ENCODE measurements at places on chromosomes 16 and 17.

DNA sequence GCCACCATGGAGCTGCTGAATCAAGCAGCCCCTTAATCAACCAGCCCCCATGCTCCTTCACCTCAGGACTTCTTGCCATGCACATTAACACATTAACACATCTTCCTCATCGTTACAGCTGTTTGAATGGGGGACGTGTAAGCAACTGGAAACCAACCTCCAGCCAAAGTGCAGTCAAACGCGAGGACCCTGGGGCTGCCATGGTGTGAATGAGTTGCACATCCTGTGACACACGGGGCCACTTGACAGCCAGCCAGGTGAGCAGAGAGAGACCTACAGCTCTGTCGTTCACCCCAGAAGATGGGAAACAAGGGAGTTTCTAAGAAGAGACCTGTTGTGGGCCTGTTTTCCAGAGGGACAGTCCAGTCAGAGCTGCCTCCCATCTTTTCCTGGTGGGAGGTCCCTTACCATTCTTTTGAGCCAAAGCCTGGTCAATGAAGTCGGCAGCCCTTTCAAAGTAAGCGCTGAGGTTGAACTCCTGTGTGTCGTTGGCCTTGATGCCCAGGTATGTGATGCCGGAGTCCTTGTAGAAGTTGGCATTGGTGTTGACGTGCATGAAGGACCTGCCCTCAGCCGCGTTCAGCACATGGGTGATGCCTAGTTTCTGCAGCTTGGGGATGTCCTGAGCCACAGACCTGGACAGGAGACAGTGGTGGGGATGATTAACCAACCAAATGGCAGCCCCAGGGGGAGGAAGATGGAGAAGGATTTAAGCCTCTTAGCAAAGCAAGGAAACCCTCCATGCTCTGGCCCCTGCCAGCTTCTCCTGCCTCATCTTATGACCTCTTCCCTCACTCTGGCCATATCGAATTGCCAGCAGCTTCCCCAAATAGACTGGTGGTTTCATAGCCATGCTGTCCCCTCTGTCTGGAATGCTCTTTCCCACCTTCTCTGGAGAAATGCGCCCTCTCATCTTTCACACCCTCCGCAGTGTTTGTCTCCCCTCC, 4.2 kb downstream of the DUSP3 start:
- no peak for DNase-seq

DNA sequence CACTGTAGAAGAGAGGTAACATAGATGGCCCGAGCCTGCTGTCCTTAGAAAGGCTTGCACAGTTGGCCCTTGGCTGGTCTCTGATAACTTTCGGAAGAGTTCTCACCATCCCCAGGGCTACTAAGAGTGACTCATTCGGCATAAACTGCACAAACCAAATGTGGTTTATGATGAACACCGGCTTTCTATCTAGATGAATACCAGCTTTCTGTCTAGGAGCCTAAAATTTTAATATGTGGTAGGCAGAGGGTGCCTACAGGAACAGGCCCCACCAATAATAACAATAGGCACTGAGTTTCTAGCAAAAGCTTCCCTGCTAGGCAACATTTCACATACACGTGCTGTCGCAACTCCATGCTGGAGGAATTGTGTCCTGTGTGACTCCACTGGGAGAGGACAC, 15.4 kb downstream of the CNOT1 start:
- peak; percentile 84 for DNase-seq

- DNase-seq, result peak; percentile 69
These were observed 20.6 kb upstream of the SNTB2 start for GRCh38 chr16:69166221-69166833.

DNA sequence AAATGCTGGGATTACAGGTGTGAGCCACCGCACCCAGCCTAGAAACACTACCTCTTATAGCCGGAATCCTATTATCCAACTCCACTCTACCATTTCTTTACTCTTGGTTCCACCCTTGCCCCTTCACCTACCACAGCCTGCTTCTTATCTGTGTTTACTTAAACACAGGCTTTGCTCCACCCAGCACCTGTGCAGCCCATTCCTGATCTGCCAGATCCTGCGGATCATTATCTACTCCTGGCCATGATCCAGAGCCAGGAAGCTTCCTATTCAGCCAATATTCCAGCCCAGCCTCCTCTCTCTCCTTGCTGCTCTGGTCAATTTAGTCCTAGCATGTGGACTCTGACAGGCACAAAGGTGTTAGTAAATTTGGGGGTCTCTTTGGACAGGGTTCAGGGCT, 98.8 kb upstream of the MED13 start:
- DNase-seq, result no peak

DNA sequence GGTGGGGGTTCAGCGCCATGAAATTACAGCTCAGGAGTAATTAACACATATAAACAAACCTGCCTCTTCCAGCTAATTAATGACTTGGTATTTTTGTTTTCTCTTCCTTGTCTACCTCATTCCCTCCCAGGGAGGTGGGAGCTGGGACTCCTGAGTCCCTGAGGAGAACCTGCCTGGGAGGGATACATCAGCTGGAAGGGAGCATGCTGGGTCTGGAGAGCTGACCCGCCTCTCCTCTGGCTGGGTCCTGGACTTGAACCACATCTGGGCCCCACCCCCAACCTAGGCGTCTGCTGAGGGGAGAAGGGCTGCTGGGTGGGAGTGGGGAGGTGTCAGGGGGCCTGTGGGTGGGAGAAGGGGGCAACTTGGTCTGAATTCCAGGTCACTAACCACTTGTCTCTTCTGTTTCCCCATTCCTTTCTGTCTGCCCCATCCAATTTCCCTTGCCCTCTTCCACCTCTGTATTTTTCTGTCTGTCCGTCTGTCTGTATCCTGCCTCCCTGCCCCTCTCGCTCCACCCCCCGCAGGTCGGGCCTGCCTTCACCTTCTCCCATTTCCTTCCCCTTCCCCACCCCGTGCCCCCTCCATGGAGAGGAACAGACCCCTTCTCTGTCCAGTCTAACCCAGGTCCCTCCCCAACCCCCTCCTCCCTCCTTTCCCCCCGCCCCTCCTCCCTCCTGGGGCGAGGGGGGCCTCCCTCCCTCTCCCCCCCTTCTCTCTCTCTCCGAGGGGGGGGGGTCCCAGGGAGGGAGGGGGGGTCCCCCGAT, at the start of gene NLGN2:
TSS of gene NLGN2 (plus strand) at position 361 of the 767 bp plus-strand sequence. CDS start 411 bp downstream, outside the sequence.
- DNase-seq, result no peak

DNA sequence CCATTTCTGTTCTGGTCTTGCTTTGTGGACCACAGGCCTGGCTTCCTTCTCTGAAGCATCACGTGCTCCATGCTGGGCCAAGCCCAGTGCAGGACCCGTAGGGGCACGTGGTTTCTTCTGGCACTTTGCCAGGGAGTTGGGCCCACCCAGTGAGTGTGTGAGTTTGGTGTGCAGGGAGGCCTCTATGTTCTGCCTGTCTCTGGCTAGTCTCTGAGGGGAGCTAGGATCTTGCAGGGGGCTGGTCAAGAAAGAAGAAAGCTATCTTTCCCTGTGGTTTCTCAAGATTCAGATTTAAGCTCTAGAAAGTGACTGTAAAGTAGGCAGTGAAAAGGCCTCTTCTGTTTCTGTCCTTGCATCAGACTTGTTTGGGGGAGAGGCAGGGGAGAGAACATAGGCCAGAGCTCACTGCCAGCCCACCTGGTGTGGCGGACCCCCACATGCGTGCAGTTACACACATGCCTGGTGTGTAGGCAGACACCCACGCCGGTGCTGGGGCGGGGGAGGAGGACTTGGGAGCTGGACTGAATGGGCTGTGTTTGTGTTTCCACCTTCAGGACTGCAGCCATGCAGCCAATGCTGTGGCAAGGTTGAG, 11.8 kb downstream of the LASP1 start:
- DNase-seq, result peak; percentile 48

DNA sequence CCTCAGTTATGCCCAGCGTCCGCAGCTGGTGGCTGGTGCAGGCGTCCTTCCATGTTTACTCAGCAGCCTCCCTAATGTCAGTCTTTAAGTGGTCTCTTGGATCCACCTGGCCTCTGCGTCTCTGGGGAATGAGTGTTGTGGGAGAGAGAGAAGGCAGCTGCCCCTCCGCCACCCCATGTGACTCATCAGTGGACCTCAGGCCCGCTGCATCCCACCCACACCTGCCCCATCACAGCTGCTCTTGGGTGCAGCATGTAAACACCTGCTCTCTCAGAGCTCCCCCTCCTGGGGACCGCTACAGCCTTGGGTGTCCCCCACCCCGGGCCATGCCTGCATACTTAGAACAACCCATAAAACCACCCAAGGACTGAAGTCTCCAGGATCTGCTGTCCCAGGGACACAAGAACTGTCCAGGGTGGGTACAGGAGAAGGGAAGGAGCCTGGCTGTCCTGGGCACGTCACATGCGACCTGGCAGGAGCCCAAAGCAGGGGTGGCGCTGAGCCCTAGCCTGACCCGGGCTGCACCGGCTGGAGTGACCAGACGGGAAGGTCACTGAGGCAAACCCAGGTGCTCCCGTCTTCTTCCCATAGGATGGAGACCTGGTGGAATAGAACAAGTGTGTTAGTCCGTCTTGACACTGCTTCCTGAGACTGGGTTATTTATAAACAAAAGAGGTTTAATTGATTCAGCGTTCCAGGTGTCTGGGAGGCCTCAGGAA, 4.2 kb downstream of the C16orf90 start:
- no peak for DNase-seq

DNA sequence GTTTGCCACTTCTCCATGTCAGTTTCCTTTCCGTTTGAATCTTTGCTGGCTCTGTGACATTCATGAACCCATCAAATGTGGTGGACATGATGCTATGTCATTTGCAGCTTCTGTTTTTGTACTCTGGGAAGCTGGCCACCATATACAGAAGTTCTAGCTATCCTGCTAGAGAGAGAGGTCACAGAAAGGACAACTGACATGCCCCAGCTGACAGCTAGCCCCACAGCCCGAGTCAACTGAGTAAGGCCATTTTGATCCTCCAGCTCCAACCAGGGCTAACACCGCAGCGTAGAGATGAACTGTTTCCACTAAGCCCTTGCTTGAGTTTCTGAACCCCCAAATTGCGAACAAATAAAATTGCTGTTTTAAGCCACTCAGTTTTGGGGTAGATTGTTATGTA, 33.8 kb downstream of the CCDC42 start:
- DNase-seq, result no peak

GRCh38 chr16:2083409-2083808, 35.6 kb downstream of the TSC2 start:
- DNase-seq, result no peak

- DNase-seq, result no peak
These were observed 375 bp downstream of the SLC25A11 start for GRCh38 chr17:4939546-4939795.

DNA sequence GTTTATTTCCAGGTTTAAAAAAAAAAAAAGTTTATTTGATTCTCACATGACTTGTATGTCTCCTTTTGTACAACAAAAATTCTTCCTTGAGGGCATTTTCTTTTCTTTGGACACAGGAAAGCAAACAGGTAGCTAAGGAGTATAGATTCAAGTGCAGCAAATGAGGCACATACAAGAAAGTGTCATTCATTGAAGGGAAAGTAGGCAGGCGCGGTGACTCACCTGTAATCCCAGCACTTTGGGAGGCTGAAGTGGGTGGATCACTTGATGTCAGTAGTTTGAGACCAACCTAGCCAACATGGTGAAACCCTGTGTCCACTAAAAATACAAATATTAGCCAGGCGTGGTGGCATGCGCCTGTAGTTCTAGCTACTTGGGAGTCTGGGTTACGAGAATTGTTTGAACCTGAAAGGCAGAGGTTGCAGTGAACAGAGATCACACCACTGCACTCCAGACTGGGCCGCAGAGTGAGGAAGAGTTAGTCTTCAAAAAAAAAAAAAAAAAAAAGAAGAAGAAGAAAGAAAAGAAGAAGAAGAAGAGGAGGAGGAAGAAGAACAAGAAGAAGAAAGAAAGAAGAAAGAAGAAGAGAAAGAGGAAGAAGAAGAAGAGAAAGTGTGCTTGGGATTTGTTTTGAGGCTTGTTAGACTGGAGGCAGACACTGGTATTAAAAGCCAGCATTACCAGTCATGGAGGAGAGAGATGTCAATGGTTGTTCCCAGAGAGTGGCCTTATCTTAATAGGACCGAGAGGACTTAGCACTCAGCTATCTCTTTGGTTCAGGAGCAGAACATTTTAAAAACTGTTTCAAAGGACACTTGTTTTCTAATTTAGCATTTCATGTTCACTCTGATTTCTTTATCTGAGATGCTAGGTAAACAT, 19.7 kb downstream of the GINS3 start:
- no peak for DNase-seq

DNA sequence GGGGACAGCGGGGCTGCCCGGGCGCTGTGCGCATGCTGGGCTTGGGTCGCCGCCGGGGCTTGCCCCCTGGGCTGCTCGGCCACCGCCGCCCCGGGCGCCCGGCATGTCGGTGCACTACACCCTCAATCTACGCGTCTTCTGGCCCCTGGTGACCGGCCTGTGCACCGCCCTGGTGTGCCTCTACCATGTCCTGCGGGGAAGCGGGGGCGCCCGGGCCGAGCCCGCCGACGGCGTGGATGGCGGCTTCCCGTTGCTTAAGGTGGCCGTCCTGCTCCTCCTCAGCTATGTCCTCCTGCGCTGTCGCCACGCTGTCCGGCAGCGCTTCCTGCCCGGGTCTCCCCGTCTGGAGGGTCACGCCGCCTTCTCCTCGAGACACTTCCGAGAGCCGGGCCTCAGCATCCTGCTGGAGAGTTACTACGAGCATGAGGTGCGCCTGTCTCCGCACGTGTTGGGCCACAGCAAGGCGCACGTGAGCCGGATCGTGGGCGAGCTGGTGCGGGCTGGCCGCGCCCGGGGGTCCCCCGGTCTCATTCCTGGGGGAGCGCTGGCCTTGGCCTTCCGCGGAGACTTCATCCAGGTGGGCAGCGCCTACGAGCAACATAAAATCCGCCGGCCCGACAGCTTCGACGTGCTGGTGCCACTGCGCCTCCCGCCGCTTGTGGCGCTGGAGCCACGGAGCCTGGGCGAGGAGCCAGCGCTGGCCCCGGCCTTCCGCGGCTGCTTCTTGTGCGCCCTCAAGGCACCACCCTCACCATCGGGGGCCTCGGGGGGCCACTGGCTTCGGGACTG, 789 bp downstream of the ITPRIPL2 start:
- peak; percentile 67 for DNase-seq

DNA sequence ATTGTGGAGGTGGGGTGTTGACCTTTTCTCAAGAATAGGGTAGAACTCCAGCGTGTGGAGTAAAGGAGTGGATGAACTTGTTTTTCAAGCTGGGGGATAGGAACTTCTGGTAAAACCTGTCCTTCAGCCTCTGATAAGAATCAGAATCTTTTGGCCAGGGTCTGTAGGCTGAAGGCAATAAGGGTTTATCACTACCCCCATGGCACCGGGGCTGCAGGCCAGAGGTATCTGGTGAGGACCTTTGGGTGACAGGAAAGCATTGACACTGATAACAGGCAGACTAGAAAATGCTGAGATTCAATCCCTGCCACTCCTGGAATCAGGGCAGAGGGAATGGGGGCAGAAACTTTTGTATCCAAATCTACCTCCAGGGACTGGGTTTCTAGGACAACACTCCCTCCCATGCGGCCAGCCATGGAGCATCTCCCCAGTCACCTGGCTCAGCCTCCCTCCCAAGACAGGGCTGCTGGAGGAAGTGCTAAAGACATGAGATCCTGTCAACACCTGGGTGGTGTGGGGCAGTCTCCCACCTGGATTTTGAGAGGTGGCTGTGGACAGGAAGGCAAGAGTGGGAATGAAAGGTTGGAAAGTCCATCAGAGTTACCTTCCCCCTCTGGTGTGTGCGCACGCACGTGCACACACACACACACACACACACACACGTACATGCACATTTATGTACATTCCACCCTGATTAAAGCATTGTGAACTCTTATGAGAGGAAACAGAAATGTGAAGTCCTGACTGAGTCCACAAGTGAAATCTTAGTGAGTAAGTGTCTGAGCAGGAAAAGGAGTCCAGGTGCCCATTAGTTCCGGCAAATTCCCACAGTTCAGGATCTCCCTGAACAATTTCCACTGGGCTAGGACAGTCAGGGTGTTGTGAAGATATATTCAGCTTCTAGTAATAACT, 53.1 kb upstream of the MARCHF10 start:
- no peak for DNase-seq
